Osteocyte (in vitro differentiated cells): ENCODE measurements at places on chromosomes 11 and 22.

DNA sequence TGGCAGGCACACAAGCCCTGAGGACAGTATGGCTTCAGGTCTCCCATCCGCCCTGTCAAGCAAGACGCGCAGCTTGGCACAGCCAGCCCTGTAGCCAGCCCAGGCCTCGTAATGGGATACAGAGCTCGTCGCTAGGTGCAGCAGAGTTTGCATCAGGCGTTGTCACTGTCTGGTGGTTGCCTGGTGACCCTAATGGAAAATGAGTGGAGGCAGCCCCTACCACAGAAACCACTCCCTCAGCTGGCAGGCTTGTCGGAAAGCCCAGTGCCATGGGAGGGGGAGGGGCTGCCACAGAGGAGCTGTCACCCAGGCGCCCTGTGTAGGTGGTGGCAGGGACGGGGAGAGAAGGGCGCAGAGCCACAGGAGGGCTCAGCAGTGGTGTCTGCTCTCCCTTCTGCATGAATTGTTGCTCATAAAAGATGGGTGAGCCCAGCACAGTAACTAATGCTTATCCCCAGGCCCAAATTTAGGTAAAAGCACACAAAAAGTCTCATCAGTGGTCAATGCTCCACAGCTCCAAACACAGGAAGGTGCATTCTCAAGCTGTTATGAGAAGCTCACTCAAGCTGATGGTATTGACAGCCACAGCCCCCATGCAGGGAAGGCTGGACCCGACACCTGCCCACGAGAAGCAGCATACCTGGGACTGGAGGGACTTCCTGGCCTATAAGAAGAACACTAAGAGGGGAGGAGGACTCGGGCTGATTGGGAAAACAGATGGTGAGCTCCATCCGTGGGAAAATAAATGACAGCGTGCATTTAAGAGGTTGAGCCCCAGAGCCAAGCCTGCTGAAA lies 164.6 kb downstream of the ETS1 start:
- DNase-seq, result no peak

DNA sequence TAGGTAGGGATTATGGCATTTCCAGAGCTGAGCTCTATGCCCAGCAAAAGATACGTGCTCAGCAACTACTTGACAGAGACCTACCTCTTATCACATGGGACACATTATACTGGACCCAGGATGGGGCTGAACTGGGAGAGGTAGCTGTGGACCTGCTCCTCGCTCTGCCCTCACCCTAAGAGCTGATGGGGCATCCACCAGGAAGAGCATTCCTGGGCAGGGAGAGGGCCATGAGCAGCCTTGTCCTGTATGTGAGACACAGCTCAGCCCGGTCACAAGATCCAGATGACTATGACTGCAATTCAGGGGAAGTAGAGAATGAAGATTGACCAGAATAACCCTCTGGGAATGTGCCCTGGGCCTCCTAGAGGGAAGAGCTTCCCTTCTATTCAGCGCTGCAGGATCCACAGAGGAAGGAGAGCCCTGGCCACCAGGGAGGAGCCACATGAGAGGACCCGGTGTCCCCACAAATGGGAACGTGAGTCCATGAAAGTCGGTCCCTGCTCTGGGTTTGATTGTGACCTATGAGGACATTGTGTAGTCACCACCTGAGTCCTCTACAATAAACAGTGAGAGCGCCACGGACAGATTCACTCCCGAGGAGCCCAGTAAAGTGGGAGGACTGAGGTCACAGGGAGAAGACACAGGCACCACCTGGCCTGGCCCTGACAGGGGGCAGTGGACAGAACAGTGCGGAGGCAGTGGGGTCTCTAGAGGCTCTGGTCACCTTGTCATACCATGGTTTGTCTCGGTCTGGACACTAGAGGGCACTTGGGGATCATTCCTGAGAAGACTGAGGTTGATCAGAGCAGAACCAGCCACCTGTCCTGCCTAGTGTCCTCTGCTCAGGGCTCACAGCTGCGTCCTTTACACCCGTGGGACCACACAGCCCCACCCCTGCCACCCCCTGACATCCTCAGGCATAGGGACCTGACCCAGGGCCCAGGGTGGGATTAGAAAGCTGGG lies 99.5 kb downstream of the ZNF280B start:
- peak; percentile 80 for DNase-seq

GRCh38 chr11:19328586-19329311 lies 88.0 kb upstream of the E2F8 start:
- no peak for DNase-seq

- no peak for DNase-seq
Measured at GRCh38 chr22:40668611-40669411, 10.5 kb upstream of the MCHR1 start.

- no peak for DNase-seq
Measured at GRCh38 chr11:70476669-70477068, 78.3 kb downstream of the CTTN start.
